ENCODE measurements at places on chromosomes 11 and 22. TPM values are rescaled to one million over a fixed set of nuclear protein-coding genes. Genes with fewer than 3 reads are reported as not detected.
A peak's percentile ranks its signal among the peaks of the same experiment; 100 is the strongest.

DNA sequence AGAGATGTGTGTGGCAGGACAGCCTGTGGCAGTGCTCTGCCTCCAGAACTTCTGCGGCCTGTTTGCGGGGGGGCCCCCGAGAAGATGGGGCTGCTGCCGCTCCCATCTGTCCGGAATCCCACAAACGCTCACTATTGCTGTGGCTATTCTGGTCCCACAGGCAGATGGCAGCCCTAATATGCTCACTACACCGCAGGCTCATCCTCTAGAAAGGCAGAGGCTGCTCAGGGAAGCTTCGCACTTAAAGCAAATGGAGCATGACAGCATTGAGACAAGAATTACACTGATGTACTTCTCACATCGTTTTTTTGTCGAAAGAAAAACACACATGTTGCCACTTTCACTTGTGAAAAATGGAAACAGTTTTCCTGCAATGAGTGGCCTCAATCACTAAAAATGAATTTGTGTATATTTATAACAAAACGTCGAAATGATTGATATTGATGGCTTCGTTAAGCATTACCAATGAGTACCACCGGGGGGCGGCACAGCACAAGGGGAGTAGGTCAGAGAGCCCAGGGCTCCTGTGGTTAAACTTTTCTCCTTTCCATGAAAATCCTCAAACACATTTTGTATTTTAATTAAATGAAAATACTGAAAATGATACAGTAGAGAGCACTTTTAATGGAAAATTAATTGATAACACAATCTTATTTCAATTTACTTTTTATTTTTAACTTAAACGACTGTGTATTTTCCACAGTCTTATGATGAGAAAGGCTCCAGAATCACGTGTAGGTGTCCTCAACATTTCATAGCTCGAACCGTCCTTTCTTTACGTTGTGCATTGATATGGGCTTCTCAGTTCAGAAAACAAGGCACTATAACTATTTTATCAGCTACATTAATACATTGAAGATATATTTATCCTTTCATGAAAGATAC, 69.1 kb downstream of the CTTN start:
- DNase-seq = peak; percentile 49

- peak; percentile 4 for DNase-seq
Observed at GRCh38 chr11:127252321-127252720, 251.8 kb upstream of the KIRREL3 start.

- no peak for DNase-seq
Observed at GRCh38 chr11:61195719-61196118, 7.6 kb upstream of the PGA3 start.

- no peak for DNase-seq
Observed at GRCh38 chr11:8034106-8034585, 46.9 kb upstream of the TUB start.

DNA sequence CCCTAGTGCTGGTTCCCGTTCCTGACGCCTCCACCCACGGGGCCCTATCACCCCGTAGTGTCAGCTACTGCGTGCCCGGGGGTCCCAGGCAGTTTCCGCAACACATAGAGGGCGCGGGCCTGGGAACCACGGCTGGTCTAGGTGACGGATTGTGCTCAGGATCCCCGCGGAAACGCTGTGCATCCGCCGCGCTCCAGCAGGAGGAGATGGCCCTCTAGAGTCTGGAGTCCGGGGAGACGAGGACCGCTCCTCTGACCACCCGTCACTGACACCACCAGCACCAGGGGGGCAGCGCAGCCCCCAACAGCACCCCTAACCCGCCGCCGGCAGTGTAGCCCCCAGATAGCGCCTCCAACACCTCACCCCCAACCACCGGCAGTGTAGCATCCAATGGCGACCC, 4.4 kb upstream of the RFPL3 start:
- DNase-seq = no peak

DNA sequence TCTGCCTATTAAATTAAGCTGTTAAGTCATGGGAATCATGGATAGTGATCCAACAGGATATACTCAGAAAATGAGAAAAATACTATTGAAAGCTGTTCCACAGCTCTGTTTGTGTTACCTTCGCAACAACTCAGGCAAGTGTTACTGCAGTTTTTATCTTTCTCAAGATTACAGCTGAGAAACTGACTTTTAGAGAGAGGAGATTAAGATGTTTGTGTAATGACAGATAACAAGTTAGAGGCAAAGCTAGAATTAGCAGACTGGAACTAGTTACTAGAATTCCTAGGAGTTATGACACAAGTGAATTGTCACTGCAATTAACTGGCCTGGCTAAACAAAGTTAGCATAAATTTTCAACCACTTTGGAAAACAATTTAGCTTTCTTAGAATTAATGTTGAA, 1.6 kb downstream of the SLN start:
- no peak for DNase-seq

Gene PHF21B
- 0.07 TPM for polyA plus RNA-seq

Gene XKR3
- polyA plus RNA-seq = not detected

Gene OR10W1
- not detected for polyA plus RNA-seq

Gene TRIM48
- not detected for polyA plus RNA-seq
